ENCODE measurements at places on chromosomes 11 and 22. TPM values are rescaled to one million over a fixed set of nuclear protein-coding genes. Genes with fewer than 3 reads are reported as not detected.
A peak's percentile ranks its signal among the peaks of the same experiment; 100 is the strongest.

GRCh38 chr11:8640267-8640906 lies 42.1 kb downstream of the TRIM66 start:
- DNase-seq = no peak

- no peak for DNase-seq
Observed at GRCh38 chr11:77069336-77069968, 2.7 kb downstream of the CAPN5 start.

DNA sequence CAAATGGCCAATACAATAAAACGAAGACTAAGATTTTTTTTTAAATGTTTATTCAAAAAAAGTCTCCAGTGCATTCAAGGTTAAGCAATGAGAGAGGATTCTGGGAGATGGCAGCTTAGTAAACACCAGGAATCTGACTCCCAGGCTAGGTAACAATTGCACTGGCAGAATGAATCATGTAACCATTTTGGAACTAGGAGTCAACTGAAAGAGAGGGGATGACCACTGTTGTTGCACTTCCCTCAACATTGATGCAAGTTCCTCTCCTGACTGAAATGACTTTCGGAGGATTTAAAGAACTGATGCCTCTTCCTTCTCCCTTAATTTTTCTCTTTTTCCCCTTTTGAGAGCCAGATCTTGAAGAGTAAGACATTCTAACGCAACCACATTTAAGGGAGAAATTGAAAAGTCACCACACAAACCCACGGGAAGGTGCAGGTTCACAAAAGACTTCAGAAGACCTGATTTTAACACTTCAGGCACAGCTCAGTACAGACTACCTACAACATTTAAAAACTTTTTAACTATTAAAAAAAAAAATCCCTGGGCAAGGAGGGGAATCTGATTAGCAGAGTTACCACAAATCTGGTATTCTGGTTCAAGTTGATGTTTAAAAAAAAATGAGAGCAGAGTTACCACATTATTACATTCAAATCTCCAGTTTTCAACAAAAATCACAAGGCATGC lies 56.8 kb downstream of the FCHSD2 start:
- peak; percentile 9 for DNase-seq

DNA sequence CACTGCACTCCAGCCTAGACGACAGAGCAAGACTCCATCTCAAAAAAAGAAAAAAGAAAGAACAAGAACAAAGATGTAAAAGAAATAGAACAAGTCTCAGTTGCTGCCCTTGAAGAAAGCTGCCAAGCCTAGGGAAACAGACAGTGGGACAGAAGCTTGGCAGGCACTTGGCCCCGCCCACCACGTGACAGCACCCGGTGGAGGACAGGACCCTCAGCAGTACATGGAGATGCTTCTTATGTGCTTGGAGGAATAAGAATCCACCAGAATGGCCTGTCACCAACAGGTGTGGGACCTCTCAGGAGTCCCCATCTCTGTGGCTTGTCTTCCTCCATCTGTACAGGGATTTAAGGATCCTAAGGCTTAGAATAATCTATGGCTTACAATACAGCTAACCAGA lies 7.6 kb upstream of the TMPRSS6 start:
- DNase-seq = no peak

DNA sequence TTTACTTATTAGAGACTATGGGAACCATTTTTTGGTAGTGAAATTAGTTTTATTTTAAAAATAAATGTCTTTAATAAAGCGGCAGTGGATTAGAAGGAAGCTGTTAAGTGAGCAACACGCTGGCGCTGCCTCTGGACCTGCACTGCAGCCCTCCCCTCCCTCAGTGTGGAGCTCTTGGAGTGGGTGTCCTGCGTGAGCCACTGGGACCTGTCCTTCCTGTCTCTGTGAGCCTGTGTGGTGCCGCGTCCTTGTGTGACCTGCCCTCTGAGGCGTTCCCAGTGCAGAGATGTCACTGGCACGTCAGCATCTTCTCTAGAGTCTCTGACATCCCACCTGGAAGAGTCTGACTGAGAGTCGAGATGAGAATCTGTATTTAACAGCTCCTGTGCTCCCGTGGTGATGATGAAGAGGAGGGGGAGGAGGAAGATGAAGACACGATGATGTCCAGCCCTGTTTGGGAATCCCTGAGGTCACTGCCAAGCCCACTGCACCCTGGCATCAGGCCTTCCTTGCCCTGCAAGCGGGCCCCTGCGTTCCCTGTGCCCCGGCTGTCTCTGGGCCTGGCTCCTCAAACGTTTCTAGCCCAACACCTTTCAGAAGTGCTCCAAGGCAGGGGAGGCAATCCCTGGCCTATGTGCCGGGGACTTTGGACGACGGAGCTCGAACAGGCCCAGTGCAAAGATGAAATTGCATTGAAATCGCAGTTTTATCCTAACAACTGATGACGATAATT lies 271.8 kb downstream of the TBC1D22A start:
- no peak for DNase-seq

DNA sequence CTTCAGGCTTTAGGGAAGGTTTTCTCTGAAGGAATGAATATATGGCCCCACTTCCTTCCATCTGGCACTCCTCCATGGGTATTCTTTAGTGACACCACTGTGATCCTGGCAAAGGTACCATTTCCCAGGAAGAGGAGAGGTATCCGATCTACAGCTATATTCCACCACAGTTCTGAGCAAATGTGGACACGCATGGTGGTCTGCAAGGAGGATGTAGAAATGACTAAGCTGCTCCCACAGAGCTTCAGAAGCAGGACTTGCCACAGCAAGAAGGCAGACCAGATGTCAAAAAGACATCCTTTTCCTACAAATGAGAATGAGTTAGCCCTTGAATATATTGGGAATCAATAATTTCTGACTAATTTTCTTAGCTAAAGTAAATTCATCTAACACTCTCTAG lies 45.5 kb downstream of the ARFGAP2 start:
- DNase-seq = no peak

DNA sequence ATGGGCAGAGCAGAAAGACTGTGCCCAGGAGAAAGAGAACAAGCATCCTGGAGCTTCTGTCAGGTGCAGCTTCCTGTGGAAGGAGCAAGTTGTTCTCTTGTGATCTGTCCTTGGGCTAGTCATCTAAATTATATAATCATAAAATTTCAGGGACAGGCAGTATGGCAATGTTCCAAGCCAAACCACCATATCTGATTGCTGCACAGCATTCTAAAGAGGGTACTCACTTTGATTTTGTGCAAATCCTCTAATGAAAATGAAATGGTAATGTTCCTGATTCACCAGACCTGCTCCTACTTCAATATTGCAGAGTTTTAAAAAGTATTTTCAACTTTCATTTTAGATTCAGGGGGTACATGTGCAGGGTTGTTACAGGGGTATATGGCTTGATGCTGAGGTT lies at the start of gene PATE2:
Gene PATE2 (minus strand): TSS at position 101 of the 400 bp plus-strand sequence. CDS start 55 bp downstream, at position 46.
- DNase-seq = no peak

- DNase-seq = no peak
Observed at GRCh38 chr22:40265783-40266182, 80.5 kb upstream of the ADSL start.

DNA sequence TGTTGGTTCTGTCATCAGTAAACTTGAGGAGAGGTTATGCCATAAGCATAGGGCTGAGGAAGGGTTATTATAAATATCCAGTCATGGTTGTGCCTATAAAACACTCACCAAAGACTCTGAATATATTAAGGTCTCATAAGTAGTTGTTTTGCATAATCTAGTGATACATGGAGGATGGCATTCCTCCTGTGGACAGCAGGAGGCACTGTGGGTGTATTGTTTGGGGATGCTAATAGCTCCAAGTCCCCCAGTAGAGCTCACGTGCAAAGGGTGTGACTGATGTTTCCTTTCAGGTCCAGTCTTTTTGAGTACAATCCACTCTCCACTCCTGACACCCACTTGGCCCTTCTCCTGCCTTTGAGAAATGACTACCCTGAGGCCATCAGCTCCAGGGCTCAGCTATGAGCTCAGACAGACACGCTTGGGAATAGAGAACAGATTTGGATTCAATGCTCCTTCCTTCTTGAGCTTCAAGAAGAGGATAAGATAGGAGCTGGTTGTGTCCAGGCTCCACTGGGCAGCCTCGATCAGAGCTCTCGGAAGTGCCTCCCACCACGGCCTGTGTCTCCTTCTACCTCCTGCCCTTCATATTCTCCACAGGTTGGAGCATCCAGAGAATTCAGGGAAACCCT lies 85.2 kb upstream of the IGLL5 start:
- DNase-seq = no peak

GRCh38 chr11:130066338-130066737 lies 3.4 kb upstream of the APLP2 start:
- no peak for DNase-seq

GRCh38 chr11:78438298-78438975 lies 20.8 kb upstream of the GAB2 start:
- DNase-seq = no peak

DNA sequence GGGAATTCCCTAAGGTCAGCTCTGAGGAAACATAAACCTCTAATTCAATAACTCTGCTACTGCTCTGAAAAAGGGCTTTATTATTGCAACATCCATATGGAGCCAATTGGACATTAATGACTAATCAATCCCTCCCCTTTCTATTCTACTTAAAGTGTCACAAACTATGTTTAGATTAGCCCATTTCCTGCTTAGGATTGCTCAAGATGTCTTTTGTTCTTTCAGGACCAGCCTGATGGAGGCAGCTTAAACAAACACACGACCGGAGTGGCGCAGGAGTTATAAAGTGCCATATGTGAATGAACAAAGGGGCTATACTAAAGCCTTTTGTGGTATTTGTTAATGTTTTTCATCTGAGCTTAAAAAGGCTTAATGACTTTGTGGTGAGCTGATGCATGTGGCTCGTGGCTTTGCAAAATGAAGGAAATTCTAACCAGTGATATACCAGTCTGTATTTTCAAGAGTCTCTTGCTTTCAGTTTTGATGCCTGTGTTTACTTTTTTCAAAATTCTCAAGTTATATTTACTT lies 354.4 kb downstream of the SOX6 start:
- peak; percentile 91 for DNase-seq

DNA sequence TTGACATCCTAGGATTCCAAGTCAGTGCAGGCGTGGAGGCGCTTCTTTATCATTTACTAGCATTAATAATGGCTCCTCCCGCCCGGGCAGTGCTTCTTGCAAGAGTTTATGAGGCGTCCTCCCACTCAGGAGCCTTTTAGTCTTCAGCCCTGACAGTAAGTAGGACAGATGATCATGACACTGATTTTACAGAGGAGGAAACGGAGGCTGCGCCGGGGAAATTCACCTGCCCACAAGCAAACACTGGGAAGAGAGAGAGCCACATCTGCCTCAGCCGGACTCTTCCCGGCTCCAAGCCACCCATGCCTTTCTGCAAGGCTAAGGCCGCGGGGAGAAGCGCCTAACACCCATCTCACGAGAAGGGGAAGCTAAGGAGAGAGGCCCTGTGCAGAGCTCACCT lies 35.9 kb downstream of the KIAA0930 start:
- no peak for DNase-seq

DNA sequence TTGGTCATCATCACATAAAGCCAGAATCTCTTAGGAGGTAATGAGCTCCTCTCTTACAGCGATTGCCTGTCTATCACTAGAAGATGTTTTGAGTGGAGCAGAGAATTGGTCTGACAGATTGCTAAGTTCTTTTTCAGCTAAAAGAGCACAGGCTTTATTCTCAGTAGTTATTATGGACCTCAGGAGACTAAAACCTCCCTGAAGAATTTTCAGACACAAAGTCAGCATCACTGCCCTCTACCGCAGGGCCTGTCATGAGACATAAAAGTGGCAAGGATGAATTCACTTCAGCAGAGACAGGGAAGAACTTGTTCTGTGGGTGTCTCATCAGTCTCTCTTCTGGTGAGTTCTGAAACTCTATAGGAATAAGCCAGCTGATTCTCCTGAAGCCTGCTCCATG lies at the start of gene OR51I2:
Gene OR51I2 (plus strand): TSS at position 301 of the 400 bp plus-strand sequence. CDS start 4,166 bp downstream, outside the sequence.
- no peak for DNase-seq

- peak; percentile 4 for DNase-seq
Observed at GRCh38 chr11:77590194-77590782, 535 bp downstream of the AQP11 start.

GRCh38 chr22:47780281-47780875 lies 1017.9 kb downstream of the TBC1D22A start:
- DNase-seq = no peak

DNA sequence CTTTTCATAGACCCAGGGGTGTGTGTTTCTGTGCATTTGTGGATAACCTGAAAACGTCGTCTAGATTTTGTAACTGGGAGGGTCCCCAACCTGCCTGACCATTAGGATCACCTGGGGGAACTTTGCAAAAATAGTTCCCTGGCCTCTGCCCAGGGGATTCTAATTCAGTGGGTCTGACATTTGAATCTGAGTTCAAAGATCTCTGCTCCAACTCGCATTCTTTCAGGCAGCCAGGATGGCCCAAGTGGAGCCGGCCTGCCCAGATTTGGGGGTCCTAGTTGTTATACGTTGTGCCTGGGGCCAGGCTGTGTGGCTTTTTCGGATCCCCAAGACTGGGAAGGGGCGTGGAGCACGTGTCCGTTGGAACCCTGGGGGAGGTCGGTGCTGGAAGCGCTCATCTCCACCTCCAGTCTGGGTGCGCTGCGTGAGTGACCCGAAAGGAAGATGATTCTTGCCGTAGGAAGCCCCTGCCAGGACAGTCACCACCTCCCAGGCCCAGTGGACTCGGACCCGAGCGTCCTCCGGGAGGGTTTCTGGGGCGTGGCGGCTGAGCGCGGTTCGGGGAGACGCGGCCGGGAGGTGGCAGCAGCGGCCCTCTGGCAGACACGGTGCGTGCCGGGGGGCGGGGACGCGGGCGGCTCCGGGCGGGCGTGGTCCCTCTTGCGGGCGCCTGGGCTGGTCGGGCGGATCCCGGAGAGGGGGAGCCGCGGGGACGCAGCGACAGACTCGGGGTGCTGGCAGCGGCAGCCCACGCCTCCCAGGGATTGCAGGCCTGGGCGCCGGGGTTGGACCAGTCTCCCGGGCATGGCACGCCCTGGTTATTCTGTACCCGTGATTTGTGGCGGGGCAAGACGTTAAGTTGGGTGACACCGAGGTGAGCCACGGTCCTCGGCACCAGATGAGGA lies 29.2 kb upstream of the PLET1 start:
- peak; percentile 59 for DNase-seq

GRCh38 chr11:96293598-96294021 lies 49.4 kb downstream of the MAML2 start:
- DNase-seq = no peak

The DEAF1 gene
- total RNA-seq = 54.1 TPM

The HOATZ gene
- total RNA-seq = not detected

The CYB5R2 gene
- total RNA-seq = 1.2 TPM

The OR6A2 gene
- 0.17 TPM for total RNA-seq

The KMT5B gene
- total RNA-seq = 46.4 TPM

The ASPHD2 gene
- 4.0 TPM for total RNA-seq

The GGT1 gene
- 0.63 TPM for total RNA-seq

The GRAP2 gene
- total RNA-seq = 0.12 TPM

The CTSW gene
- total RNA-seq = not detected

The PARVG gene
- not detected for total RNA-seq

The GDPD4 gene
- total RNA-seq = not detected

The APOA4 gene
- total RNA-seq = not detected

The APOL1 gene
- total RNA-seq = 0.14 TPM

The TCN2 gene
- 1.4 TPM for total RNA-seq

All from MCF 10A (cell line).